ENCODE measurements at places on chromosomes 5 and 9. TPM values are rescaled to one million over a fixed set of nuclear protein-coding genes. Genes with fewer than 3 reads are reported as not detected.

Gene LRRC14B
- not detected for total RNA-seq

Gene GRXCR2
- total RNA-seq, result not detected

Gene SLC24A2
- total RNA-seq, result under 0.01 TPM

Gene SOX30
- not detected for total RNA-seq

Gene LYSMD3
- 6.9 TPM for total RNA-seq

Gene WNT8A
- total RNA-seq, result not detected

Gene ADRB2
- 29.5 TPM for total RNA-seq

Gene CDX1
- total RNA-seq, result not detected

Gene MTX3
- total RNA-seq, result 12.0 TPM

Gene DDX4
- not detected for total RNA-seq

Gene PCDHGA4
- 0.23 TPM for total RNA-seq

Gene CXCL14
- total RNA-seq, result 8.5 TPM

Gene TEX10
- total RNA-seq, result 27.5 TPM

Gene PROB1
- total RNA-seq, result 1.6 TPM

Gene C1QTNF2
- not detected for total RNA-seq

Gene AFF4
- 38.1 TPM for total RNA-seq

Gene CAMK2A
- total RNA-seq, result not detected

Gene SLCO4C1
- total RNA-seq, result under 0.01 TPM

Gene BSPRY
- 15.3 TPM for total RNA-seq

Gene BARX1
- not detected for total RNA-seq

Gene MELK
- 26.9 TPM for total RNA-seq

Gene DPYSL3
- 15.4 TPM for total RNA-seq

Gene LCN9
- not detected for total RNA-seq

Gene PCDHA9
- total RNA-seq, result not detected

Gene BHMT2
- not detected for total RNA-seq

Gene SLC6A19
- total RNA-seq, result not detected
